Stimulated activated CD8-positive, alpha-beta memory T cell treated with anti-CD3 and anti-CD28 coated beads, Interleukin-7, amount 100 ng/mL, for 1 hour (primary cell): ENCODE measurements at places on chromosomes 3 and 15.

GRCh38 chr3:10960255-10960654 is 32.3 kb upstream of the SLC6A1 start:
- DNase-seq = no peak

GRCh38 chr3:37125195-37126073 is 48.9 kb downstream of the LRRFIP2 start:
- no peak for DNase-seq

DNA sequence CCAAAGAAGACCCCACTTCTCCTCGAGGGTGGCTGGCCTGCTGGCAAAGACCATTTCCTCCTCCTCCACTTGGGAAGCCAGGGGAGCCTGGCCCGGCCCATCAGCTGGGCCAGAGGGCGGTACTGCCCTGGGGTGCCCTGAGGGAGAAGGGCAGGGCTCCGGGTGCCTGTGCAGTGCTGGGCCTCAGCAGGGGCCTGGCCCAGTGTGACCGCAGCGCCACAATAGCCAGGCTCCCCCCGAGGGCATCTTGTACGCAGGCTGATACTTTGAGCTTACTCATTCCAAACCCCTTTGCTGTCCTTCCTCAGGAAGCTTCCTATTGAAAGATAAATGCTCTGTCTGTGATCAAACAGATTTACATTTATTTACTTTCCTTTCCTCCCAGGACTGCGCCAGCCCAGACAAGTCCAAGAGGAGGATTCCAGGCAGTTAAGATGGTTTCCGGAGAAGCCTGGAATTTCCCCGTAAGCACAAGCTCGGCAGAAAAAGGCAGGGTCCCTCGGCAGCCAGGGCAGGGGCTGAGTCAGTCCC is 240.1 kb downstream of the XXYLT1 start:
- no peak for DNase-seq

GRCh38 chr3:170368921-170369320 is 11.4 kb downstream of the SKIL start:
- no peak for DNase-seq

DNA sequence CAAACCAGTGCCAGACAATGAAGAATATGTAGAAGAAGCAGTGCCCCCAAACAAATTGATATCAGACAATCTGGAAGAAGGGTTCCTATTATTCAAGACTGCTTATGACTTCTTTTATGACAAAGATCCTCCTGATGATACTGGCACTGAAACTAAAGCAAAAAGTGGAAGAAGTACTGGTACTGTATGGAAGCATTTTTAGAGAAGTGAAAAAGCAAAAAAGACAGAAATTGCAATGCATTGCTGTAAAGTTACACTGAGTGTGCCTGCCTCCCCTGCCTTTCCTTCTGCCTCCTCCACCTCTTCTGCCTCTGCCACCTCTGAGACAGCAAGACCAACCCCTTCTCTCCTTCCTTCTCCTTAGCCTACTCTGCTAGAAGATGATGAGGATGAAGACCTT is 167.6 kb downstream of the PLCL2 start:
- no peak for DNase-seq

GRCh38 chr3:52310861-52311575 is 5.1 kb upstream of the DNAH1 start:
- DNase-seq = no peak
